ENCODE measurements at places on chromosomes 11 and 22.

DNA sequence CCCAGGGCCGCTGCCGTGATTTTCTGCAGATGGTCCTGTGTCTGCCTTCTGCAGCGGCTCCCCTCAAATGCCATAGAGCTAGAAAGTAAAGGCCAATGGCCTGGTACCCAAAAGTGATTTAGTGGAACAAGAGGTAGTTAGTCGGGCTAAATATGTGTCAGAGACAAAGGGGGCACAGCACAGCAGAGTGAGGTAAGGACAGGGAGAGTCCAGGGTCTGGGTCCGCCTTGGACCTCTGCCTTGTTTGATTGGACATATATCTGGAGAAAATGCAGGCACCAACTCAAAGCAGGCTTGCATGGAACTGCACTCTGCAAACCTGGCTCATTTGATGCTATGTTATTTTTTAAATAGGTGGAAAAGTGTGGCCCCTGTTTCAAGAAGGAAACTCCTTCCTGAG, 249.6 kb upstream of the B3GAT1 start:
- no peak for DNase-seq

DNA sequence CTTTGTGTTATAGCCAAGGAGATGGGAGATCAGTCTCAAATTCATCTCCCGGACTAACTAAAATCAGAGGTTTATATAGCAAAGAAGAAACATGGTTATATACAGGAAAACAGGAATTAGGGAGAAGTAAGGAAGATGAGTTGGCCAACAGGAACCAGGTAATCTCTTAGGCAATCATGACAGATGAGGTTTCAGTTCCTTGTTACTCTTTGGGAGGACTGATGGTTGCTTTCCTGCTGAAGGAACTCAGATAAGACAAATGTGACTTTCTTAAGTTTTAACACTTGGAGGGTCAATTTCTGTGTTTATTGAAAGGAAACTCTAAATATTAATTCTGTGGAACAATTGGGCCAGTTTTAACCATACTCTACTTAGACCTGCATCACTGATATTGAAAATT, 1072.0 kb upstream of the CNTN5 start:
- DNase-seq: no peak

GRCh38 chr11:68335683-68336082, 23.3 kb downstream of the LRP5 start:
- no peak for DNase-seq

DNA sequence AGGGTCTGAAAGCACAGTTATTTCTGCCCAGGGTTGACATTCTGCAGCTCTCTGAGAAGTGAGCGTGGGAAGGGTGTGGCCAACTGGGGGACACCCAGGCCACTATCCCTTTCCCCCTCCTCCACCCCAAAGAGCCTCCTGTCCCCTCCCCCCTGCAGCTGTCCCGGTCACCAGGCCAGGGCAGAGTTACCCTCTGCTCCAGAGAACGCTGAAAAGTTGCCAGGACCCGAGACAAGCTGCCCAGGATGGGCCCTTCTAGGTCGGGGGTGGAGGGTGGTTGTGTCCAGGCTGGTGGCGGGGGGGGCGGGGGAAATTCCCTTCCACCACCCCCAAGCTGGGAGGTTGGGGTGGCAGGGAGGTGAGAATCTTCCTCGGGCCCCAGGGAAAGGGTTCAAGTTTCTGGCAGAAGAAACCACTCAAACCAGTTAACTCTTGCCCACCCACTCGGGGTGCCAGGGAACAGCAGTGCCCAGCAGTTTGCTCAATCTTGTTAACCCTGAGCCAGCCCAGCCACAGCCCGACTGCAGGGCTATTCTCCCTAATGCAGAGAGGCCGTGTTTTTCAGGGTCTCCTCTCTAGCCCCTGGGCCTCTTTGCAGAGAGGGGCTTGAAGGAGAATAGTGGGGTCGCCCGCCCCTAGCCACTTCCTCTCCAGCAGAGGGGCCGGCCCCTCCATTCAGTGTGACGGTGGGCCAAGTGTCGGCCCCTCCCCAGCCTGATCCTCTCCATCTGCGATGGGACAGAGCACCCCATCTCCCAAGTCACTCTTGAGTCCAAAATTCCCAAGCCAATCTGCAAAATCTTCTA, 697 bp downstream of the LGALS1 start:
- DNase-seq: no peak

- no peak for DNase-seq
Observed at GRCh38 chr11:1785749-1786413, 22.2 kb upstream of the CTSD start.
